Left ventricle myocardium inferior (tissue), 1 donor: ENCODE measurements at places on chromosomes 1 and 21.

- no peak for DNase-seq
Observed at GRCh38 chr1:48680411-48681035, 96.2 kb downstream of the BEND5 start.

GRCh38 chr1:61741711-61742619, at the start of gene PATJ:
PATJ (plus strand) TSS chr1:61742480; CDS start chr1:61762893, 20,413 bp downstream.
- peak; percentile 48 for DNase-seq

GRCh38 chr21:29271927-29272333, 26.8 kb upstream of the BACH1 start:
- no peak for DNase-seq

DNA sequence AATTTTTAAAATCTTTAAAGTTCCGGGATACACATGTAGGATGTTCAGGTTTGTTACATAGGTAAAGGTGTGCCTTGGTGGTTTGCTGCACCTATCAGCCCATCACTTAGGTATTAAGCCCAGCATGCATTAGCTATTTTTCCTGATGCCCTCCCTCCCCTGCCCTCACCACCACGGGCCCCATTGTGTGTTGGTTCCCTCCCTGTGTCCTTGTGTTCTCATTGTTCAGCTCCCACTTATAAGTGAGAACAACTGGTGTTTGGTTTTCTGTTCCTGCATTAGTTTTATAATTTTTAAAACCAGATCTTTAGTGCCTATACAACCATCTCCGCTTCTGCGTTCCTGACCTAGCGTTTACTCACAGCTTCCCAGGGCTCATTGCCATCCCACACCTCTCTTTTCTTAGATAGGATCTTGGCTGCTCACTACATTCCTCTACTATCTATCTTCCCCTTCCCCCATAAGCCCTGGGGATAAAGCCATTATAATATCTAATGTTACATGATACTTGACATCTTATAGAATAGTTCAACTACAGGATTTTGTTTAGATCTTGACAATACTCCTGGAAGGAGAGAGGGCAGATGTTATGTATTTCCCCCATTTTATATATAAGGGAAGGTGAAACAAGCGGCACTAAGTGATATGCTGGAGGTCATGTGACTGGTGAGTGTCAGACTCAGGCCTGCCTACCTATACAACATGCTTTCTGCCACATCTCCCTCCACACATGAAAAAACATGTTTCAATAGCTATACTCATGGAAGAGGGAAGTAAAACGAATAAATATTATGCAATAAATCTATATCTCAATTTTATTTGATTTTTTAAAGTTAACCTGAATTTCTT, 52.3 kb upstream of the DNAJC6 start:
- no peak for DNase-seq

GRCh38 chr1:8438489-8438888, 120.6 kb downstream of the SLC45A1 start:
- no peak for DNase-seq

DNA sequence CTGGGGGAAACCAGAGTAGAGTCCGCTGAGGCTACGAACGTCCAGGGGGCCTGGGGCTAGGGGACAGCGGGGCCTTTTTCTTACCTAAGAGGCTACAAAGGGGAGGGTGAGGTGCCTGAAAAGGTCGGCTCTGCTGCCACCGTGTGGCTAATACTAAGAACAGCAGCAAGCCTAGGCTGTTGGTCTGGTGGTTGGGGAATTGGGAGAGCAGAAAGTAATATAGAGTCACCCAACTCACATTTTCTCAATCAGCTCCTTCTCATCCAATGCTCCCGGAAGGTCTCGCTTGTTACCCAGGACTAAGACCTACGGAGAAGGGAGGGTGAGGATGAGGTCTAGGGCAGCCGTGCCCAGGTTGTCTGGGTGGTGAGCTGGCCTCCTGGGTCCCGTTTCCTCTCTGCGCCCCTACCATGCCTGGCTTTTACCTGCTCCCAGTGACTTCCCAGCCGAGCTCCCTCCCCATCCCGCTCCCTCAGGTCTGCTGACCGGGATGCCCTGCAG, 9.3 kb downstream of the ARL8A start:
- peak; percentile 38 for DNase-seq

GRCh38 chr1:206496131-206496793, 11.1 kb upstream of the RASSF5 start:
- no peak for DNase-seq

GRCh38 chr1:90731382-90732050, 14.4 kb upstream of the BARHL2 start:
- no peak for DNase-seq

GRCh38 chr21:46083791-46084561, 13.9 kb upstream of the COL6A2 start:
- DNase-seq: no peak

GRCh38 chr21:15066123-15066575, 1.3 kb upstream of the NRIP1 start:
- DNase-seq: no peak

DNA sequence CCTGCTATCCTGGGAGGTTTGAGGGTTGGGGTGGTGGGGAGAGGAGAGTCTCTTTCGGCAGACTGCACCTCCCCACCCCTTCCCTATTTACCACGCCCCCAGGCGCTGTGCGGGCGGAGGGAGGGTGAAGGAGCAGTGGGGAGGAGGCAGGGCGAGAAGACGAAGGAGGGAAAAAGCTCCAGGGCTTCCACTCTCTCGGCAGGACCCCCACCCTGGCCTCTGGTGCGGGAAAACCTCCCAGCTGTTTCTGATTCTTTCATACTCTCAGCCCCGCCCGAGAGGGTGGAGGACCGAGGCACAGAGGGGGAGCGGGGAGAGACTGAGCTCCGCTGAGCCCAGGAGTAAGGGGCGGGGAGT, 866 bp upstream of the WNT2B start:
- no peak for DNase-seq

DNA sequence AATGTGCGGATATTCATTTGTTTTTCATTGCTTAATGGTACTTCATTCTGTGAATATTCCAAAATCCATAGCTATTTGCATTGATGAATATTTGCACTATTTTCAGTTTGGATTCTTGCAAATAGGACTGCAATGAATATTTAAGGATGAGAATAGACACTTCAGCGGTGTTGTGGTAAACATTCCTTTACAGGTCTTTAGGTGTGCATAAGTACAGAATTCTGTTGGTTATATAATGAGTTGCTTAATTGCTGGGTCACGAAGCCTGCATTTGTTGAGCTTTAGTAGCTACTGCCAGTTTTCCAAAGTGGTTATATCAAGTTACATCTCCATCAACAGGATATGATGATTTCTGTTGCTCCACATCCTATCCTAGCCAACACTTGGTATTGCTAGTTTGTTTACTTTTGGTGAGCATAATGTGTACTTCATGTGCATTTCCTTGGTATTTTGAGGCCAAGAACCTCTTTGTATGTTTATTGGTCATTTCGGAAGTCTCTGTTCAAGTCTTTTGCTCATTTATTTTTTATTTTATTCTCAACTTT, 64.2 kb upstream of the CYYR1 start:
- DNase-seq: no peak

GRCh38 chr1:159753386-159753785, 27.4 kb upstream of the DUSP23 start:
- no peak for DNase-seq

- DNase-seq: no peak
Observed at GRCh38 chr1:16129921-16130543, 25.8 kb downstream of the EPHA2 start.

- no peak for DNase-seq
Observed at GRCh38 chr21:41567901-41568510, 60.0 kb upstream of the TMPRSS2 start.

GRCh38 chr1:157239936-157240335, 101.7 kb upstream of the ETV3 start:
- DNase-seq: no peak

GRCh38 chr1:151047925-151048644, 534 bp downstream of the C1orf56 start:
- peak; percentile 63 for DNase-seq

GRCh38 chr1:53278298-53278725, 40.0 kb upstream of the MAGOH start:
- DNase-seq: peak; percentile 52

GRCh38 chr1:167544447-167545093, 9.0 kb downstream of the CREG1 start:
- no peak for DNase-seq

DNA sequence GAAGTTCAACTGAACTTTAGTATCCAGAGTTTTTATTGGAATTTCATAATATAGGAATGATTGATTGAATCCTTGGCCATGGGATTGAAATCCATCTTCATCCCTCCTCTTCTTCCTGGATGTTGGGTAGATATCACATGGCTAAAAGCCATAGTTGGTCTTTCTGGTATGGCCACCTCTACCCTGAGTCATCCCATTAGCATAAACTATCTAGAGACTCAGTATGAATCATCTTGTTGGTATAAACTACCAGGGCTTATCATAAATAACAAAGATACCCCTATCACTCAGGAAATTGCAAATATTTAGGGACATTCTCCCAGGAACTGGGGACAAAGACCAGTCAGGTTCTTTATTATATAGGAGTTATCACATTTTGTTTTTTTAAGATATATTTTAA, 21.2 kb upstream of the ZP4 start:
- no peak for DNase-seq
